ENCODE measurements at places on chromosomes 5 and 9. TPM values are rescaled to one million over a fixed set of nuclear protein-coding genes. Genes with fewer than 3 reads are reported as not detected.

The CD274 gene
- 0.54 TPM for total RNA-seq

The PCDH1 gene
- total RNA-seq: 27.4 TPM

The TMEFF1 gene
- 38.7 TPM for total RNA-seq

The GPR150 gene
- not detected for total RNA-seq

The C5orf46 gene
- total RNA-seq: not detected

The RARS1 gene
- total RNA-seq: 93.4 TPM

The FRMD3 gene
- total RNA-seq: 11.3 TPM

The NXNL2 gene
- total RNA-seq: 0.36 TPM

The SPATA31A5 gene
- total RNA-seq: not detected

The IQGAP2 gene
- 10.4 TPM for total RNA-seq

The SKP2 gene
- 24.7 TPM for total RNA-seq
